SK-N-SH (cell line): ENCODE measurements at places on chromosomes 4 and X.

GRCh38 chr4:182212211-182212761 lies 30.9 kb upstream of the TENM3 start:
- DNase-seq, result peak; percentile 77

- DNase-seq, result no peak
Observed at GRCh38 chr4:182649698-182650477, 267.3 kb downstream of the DCTD start.

- no peak for DNase-seq
Observed at GRCh38 chr4:77235289-77235854, 78.4 kb downstream of the CCNG2 start.

DNA sequence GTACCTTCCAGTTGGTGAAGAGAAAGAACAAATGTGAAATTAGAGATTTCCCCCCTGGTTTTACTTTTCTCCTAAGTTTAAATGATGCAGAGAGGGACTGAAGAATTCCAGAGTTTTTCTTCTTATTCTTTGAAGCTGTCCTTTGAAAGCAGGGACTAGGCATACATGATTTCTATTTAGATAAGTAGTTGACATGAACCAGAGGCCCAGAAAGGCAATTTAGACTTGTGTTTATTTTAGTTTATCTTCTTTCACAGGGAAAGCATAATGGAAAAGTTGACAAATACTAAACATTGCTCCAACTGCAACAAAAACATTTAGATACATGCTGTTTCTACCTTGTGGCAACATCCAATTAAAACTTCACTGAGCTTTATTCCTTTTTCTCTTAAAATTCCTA lies 32.0 kb downstream of the PTPN13 start:
- peak; percentile 15 for DNase-seq

DNA sequence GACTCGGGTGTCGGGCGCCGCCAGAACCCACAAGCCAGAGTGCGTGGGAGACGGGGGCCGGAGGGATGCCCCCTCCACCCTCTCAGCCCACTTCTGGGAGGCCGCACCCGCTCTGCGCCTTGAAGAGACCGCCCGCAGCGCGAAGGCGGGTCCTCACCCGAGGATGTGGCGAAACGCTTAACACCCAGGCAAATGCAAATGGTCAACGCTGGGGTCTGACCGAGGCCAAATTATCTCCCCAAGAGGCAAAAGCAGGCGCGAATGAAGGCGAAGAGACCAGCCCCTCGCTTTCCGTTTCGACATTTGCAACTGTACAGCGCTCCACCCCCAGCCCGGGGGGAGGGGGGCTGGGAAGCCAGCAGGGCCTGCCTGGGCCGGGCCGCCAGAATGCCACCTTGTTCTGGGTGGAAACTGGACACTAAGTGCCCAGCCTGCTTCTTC lies 137.7 kb upstream of the ZIC3 start:
- no peak for DNase-seq

DNA sequence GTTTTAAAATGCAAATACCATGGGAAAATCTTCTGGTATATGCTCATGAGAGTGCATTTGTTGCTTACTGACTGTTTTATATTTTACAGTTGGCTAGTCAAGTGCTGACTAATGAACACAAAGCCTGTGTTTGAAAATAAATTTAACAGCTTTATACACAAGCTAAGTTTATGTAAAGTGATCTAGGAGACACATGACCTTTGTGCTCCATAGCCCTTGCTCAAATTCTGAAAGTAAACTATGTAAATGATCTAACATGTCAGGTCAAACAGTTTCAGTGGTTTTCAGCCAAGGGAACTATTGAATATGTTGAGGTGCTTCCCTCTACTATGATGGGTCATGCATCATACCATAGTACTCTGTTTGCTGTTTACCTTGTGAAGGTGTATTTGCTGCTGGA lies 36.7 kb downstream of the DIAPH2 start:
- no peak for DNase-seq

GRCh38 chr4:7134737-7135388 lies 57.5 kb upstream of the SORCS2 start:
- no peak for DNase-seq

- no peak for DNase-seq
Observed at GRCh38 chr4:4803216-4803911, 56.1 kb upstream of the MSX1 start.

DNA sequence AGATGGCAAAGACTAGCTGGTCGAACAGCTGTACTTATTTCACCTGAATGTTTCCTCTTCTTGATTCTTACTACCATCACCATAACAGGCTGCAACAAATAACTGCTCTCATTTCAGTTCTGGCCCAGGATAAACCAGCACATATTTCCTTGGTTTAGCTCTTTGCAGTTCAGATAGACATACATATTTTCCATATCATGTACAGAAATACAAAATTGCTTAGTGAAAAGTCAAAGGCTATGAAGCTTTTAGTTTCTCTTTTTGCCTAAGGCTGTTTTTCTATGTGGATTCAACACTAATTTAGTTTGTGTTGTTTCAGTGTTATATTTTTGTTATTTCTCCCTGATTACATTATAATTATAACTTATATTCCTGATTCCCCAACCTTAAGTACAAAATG lies 103.6 kb upstream of the BMP3 start:
- no peak for DNase-seq

DNA sequence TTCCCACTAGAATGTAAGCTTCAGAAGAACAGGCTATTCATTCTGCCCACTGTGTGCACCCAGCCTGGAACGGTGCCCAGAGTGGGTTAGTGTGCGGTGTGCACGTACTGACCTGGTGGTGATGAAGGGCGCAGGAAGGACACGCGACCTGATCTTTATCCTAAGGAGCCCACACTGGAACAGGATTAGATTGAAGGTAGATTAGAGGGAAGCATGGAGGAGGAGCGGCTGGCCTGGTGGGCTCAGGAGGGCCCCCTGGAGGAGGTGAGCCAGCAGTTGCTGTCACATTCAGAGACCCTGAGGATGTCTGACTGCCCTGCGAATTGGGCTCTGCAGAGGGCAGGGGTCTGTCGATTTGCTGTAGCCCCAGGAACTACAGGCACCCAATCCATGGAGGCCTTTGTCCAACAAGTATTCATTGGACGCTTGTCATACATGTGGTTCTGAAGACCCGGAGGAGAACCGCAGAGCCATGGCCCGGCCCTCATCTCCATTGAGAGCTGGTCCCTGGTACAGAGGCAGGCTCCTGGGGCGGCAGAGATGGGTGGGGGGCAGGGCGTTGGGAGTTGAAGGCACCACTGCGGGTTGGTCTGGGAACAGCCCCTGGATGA lies 73.2 kb downstream of the HTRA3 start:
- DNase-seq, result peak; percentile 60

GRCh38 chr4:160319221-160319867 lies 1216.5 kb downstream of the RAPGEF2 start:
- no peak for DNase-seq

GRCh38 chr4:119053997-119054396 lies 81.6 kb upstream of the MYOZ2 start:
- no peak for DNase-seq

DNA sequence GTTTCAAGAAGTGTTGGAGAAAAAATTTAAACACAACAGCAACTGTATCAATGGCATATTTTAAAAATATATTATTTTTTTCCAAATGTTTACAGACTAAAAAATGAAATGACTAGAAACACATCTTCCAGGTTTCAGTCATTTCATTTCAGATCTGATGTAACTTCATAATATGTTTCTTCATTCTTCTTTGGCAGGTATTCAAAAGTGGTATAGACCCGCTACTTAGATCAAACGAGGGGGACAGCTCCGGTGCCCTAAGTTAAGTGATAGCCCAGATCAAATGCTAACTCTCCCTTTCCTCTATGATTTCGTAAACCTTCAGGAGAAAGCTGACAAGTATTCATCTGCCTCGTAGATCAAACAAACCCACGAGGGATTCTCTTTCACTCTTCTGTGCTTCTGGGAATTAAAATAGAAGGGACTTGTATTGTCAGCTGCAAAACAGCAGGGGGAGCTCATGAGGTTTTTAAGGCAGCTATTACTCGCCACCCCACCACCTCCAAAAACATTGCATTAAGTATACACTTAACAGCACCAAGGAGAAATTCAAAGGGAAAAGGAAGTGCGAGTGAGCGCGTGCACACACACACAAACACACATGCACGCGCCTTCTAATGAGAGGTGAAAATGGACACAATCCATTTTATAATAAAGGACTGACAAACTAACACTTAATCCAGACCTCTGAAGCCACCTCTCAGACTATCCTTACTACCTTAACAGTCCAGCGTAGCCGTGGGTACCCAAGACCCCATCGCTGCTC lies 21.4 kb downstream of the HELT start:
- DNase-seq, result peak; percentile 74

GRCh38 chr4:123077330-123077729 lies 154.9 kb upstream of the NUDT6 start:
- DNase-seq, result no peak

DNA sequence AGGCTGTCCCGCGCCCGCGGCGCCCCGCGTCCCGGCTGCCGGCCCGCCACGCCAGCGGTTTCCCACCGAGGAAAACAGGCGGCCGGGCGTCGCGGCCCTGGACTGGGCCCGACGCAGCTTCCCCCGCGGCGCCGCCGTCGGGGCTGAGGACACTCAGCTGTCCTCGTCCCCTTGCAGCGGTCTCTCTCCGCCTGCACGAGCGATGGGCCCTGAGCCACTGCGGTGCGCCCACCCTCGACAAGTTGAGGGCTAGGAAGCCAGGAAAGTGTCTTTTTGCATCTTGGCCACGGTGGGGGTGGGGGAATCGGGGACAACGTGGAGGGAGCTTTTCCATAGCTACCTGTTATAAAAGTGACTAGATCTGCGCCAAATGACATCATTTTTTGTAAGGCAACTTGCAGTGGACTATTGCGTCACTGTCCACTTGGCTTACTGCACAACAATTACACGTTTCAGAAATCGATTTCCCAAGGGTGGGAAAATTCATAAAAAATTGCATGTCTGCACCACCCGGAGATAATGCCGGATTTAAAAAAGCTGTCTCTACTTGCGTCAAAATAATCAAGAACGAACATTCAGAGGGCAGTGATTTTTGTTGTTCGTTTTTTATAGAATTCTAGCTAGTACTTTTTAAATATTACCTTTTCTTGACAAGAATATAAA lies 1.1 kb downstream of the KLHL15 start:
- no peak for DNase-seq

- no peak for DNase-seq
Observed at GRCh38 chrX:149371986-149372385, 133.1 kb downstream of the IDS start.

GRCh38 chr4:17058916-17059741 lies 160.7 kb upstream of the LDB2 start:
- peak; percentile 43 for DNase-seq

- DNase-seq, result no peak
Observed at GRCh38 chr4:139734201-139734874, 68.7 kb downstream of the MGST2 start.

GRCh38 chr4:40837094-40837870 lies 87.5 kb downstream of the NSUN7 start:
- DNase-seq, result no peak

- DNase-seq, result no peak
Observed at GRCh38 chr4:36304138-36304681, 22.8 kb downstream of the DTHD1 start.

DNA sequence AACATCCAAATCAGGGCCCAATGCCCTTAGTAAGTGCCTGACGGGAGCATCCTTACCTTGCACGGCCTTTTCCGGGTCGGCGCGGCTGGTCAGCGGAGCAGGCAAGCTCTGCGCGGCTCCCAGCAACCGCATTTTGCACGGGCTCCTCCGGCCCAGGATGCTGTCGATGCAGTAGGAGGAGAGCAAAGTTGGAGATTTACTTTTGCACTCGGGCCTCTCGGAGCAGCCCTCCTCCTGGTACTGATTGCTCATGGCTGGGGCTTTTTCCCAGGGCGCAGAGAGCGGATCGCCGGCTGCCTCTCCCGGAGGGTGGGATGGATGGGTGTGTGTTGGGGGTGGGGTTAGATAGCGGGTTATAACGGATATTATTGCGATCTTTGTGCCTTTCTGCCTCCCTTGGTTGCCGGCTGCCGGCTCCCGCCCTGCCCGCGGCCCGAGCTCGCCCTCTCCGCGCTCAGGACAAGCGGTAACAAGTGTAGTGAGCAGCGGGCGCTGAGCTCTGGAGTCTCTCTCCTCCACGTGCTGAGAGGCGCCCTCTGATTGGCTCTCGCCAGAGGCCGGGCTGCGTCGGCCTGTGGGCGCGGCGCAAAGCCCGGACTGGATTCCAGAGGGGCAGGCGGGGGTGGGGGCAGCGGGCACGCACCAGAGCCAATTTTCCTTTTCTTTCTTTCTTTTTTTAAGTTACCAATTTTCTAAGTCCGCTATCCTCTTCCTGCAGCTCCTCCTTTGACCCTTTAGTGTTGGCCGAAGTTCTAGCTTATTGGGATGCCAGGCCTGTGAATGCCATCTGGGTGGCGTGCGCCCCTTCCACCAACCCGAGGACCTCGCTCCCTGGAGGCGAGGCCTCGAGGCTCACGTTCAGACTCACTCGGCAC lies at the start of gene ARX:
TSS of gene ARX (minus strand) at position 480 of the 875 bp plus-strand sequence. CDS start at position 252, 228 bp downstream.
- peak; percentile 90 for DNase-seq

- no peak for DNase-seq
Observed at GRCh38 chrX:39149761-39150160, 348.5 kb downstream of the MID1IP1 start.

- DNase-seq, result no peak
Observed at GRCh38 chr4:78166622-78167021, 109.5 kb downstream of the FRAS1 start.

- peak; percentile 12 for DNase-seq
Observed at GRCh38 chr4:154082760-154083535, 294.1 kb upstream of the SFRP2 start.

- DNase-seq, result peak; percentile 70
Observed at GRCh38 chr4:141636082-141636770, at the start of gene IL15. Gene IL15 (plus strand): TSS chr4:141636583. CDS start chr4:141719465, 82,882 bp downstream.

GRCh38 chrX:39377157-39377556 lies 575.9 kb downstream of the MID1IP1 start:
- DNase-seq, result peak; percentile 16

DNA sequence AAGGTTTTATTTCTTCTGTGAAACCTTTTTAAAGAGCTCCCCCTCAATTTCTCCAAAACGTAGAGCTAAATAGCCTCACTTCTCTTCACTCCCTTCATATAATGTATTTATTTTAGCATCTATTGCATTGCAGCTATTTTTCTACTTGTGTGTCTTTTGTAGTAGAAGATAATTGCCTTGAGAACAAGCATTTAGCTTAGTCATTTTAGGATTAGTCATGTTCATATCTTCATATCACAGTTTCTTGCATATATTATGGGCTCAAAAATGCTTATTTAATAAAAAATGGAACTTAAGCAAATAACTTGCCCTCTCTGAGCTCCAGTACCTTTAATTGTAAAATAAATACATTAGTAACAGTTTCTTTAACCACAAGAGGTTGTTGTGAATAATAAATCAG lies 72.1 kb upstream of the SPANXC start:
- DNase-seq, result no peak

DNA sequence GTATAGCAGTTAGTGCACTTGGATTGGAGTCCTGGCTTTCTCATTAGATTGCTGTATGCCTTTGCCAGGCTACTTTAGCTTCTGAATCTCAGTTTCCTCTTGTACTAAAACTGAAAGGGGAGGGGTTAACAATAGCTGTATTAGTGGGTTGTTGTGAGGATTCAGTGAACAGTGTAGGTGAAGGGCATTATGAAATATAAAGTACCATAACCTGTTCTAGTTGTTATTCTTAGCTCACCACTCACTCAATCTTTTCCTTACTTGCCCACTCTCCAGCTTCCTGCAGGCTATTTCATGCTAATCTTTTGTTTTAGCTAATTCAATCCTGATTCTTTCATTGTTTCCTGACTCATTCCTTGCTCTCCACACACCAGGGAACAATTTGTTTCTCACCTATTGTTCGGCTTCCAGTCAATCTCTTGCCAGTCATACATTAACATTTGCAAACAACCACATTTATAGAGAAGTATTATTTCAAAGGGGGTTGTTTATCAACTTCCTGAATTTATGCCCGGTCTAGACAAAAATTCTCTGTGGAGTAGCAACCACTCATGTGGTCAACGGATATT lies 50.6 kb upstream of the EDA start:
- DNase-seq, result no peak

- no peak for DNase-seq
Observed at GRCh38 chr4:163243297-163243981, 76.7 kb upstream of the NAF1 start.
